Left renal cortex interstitium (tissue), 4 donors: ENCODE measurements at places on chromosomes 12 and 14. TPM values are rescaled to one million over a fixed set of nuclear protein-coding genes. Genes with fewer than 3 reads are reported as not detected.

Gene MYH7
- 0.21 TPM for polyA plus RNA-seq

Gene REM2
- polyA plus RNA-seq: 2.3 TPM

Gene RERG
- polyA plus RNA-seq: 38.7 TPM

Gene GARIN6
- polyA plus RNA-seq: not detected

Gene ZNF219
- polyA plus RNA-seq: 32.2 TPM

Gene OR5AU1
- polyA plus RNA-seq: 0.03 TPM

Gene ZC2HC1C
- polyA plus RNA-seq: 7.1 TPM

Gene DHH
- 0.55 TPM for polyA plus RNA-seq

Gene ZNF641
- polyA plus RNA-seq: 20.7 TPM

Gene CCDC38
- polyA plus RNA-seq: 1.3 TPM

Gene TAS2R20
- 4.1 TPM for polyA plus RNA-seq

Gene SERPINA3
- not detected for polyA plus RNA-seq

Gene CCDC175
- polyA plus RNA-seq: 0.61 TPM

Gene RACGAP1
- polyA plus RNA-seq: 49.9 TPM

Gene PRPH
- not detected for polyA plus RNA-seq

Gene GLIPR1L1
- polyA plus RNA-seq: 0.55 TPM

Gene STYK1
- 1.2 TPM for polyA plus RNA-seq

Gene KRT75
- polyA plus RNA-seq: not detected

Gene TAS2R42
- not detected for polyA plus RNA-seq

Gene ADAM21
- polyA plus RNA-seq: 0.42 TPM

Gene SERPINA10
- polyA plus RNA-seq: 0.78 TPM

Gene TPPP2
- polyA plus RNA-seq: 3.6 TPM

Gene LRRK2
- polyA plus RNA-seq: 27.7 TPM

Gene GZMB
- polyA plus RNA-seq: 0.49 TPM

Gene BDKRB1
- 0.37 TPM for polyA plus RNA-seq

Gene C12orf76
- 41.9 TPM for polyA plus RNA-seq

Gene KRT3
- not detected for polyA plus RNA-seq

Gene USP44
- polyA plus RNA-seq: 1.9 TPM
